NCI-H2029 treated with DMSO at 0.1 percent for 48 hours (cell line): ENCODE measurements at places on chromosomes 16 and 17.

GRCh38 chr16:53094013-53094630 lies 39.3 kb downstream of the CHD9 start:
- DNase-seq: peak; percentile 26

DNA sequence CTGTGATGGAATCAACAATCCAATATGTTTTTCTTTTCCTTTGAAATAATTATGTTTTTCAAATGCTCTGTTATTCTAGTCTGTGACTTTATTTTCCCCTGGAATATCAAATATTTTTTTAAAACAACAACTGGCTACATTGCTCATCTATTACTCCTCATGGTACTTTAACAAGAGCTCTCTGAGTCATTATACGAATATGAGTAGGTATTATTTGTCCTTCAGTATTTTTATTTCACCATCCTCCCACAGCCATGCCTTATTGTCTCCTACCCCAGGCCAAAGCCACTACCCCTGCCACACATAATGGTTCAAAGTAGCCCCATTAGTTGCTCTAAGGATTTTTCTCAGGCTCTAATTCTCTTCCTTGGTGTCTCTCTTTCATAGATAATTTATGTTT lies 1572.3 kb downstream of the CDH8 start:
- DNase-seq: no peak

- no peak for DNase-seq
These were observed 5.2 kb downstream of the ITGA3 start for GRCh38 chr17:50060951-50061712.

DNA sequence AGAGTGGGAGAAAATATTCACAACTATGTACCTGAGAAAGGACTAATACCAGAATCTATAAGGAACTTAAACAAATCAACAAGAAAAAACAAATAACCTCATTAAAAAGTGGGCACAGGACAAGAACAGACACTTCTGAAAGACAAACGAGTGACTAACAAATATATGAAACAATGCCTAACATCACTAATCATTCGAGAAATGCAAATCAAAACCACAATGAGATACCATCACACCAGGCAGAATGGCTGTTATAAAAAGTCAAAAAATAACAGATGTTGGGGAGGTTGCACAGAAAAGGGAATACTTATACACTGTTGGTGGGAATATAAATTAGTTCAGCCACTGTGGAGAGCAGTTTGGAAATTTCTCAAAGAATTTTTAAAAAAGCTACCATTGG lies 83.5 kb upstream of the WSCD1 start:
- no peak for DNase-seq

GRCh38 chr17:61574542-61575351 lies 16.3 kb downstream of the NACA2 start:
- DNase-seq: no peak

DNA sequence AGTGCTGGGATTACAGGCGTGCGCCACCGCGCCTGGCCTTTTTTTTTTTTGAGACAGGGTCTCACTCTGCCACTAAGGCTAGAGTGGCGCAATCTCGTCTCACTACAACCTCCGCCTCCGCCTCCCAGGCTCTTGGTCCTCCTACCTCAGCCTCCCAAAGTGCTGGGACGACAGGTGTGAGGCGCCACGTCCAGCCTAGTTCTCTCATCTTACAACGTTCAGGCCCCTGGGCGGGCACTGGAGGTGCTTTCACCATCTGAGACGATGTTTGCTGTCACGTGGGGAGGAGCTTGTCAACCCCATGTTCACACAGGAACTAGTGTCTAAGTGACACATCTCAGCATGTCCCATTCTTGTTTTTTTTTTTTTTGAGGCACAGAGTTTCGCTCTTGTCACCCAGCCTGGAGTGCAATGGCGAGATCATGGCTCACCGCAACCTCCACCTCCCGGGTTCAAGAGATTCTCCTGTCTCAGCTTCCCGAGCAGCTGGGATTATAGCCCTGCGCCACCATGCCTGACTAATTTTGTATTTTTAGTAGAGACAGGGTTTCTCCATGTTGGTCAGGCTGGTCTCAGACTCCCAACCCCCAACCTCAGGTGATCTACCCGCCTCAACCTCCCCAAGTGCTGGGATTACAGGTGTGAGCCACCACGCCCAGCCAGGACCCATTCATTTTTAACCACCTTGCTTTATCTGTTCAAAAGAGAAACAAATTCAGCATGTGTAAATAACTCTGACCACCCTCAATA lies 5.2 kb upstream of the FANCA start:
- no peak for DNase-seq

DNA sequence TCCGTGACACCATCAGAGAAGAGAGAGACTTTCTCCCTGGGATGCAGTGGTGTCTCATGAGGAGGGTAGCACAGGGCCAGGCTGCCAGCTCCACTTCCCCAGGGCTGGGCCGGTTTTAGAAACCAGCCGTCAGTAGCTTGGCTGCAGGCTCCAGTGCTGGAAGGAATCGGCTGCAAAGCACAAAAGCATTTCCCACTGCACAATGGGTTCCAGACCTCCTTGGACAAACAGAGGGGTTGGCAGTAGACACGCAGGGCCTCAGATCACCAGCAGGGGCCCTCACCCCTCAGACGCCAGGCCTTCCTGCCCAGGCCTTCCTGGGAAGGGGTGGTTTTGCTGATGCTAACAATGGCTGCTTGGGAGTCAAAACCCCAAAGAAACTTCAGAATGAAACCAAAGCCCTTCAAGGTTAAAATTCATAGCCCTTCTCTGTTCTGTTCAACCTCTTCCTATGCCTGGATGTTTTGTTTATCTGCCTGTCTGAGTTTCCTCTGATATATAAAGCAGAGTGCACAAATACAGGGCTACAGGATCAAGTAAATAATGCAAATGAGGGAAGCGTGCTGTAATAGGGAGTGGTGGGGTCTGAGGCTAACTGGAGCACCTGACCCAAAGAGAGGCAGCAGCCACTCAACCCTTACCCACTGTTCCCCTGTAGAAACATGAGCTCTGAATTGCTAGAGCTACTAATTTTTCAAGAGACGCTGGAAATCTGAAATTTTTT lies 26.2 kb downstream of the TEKT5 start:
- DNase-seq: no peak

GRCh38 chr17:65398040-65398787 lies 163.2 kb downstream of the AXIN2 start:
- DNase-seq: no peak

DNA sequence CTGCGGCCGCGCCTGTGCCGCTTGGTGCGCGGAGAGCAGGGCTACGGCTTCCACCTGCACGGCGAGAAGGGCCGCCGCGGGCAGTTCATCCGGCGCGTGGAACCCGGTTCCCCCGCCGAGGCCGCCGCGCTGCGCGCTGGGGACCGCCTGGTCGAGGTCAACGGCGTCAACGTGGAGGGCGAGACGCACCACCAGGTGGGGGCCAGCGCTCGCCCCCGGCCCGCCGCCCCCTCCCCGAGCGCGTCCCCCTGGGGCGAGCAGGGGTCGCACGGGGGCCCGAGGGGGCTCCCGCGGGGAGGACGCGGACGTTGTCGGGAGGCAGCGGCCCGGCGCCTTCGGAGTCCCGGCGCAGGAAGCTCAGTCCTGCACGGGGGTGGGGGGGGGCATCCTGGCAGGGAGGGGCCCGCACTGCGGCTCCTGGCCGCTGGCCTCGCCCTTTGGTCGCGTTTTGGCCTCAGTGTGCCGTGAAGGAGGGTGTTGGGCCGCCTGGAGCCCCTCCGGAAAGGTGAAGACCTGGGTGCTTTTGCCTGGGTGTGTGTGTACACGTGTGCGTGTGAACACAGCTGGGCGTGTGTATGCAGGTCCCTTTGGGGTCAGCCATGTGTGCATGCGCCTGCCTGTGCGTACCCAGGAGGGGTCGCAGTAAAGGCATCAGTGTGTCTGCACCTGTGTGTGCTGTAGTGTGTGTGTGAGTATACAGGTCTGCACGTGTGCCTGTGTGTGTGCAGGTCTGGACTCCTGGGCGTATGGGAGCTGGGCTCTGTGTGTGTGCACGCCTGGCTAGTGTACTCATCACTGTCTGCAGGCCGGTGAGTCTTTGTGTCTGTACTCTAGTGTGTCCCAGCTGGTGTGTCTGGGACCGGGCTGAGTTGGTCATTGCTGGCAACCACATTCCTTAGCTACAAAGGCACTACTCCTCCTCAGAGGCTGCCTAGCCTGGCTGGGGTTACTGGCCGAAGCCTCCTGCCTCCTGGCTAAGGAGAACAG lies 615 bp downstream of the NHERF2 start:
- DNase-seq: no peak

DNA sequence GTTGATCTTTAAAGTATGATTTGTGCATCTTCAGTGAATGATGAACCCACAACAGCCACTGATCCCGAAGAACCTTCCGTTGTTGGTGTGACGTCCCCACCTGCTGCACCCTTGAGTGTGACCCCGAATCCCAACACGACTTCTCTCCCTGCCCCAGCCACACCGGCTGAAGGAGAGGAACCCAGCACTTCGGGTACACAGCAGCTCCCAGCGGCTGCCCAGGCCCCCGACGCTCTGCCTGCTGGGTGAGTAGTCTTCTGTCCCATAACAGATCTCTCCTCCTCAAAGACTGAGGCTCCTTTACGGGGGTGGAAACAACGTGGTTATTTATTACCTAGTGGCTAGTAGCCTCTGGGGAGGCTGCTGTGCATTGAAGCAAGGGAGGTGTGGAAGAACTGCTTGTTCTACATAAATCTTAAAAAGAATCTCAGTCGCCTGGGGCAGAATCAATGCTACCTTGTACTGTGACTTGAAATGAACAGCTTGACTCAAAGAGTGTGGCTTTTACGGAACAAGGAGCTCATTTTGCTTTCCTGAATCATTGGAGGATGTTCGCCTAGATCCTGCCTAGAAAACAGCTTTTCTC lies 63.0 kb upstream of the CLEC18A start:
- DNase-seq: no peak

- DNase-seq: no peak
These were observed 29.4 kb downstream of the ATP6V0A1 start for GRCh38 chr17:42488032-42488431.

DNA sequence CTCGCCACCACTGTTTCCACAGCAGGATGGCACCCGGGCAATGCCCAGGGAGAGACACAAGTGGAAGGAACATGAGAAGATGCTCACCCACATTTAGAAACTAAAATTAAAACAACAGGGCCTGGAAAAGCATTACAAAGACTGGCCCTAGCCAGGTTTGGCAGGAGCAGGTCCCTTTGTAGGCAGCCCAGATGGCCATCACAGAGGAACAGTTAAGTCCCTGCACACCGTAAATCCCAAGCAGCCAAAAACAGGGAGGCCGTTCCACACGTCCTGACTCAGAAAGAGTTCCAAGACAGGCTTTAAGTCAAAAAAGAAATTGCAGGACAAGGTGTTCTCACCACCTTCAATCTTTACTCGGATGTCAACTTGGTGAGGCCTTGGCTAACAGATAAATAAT lies 127.1 kb downstream of the DYNLRB2 start:
- no peak for DNase-seq

- no peak for DNase-seq
These were observed 132.0 kb downstream of the PRKCB start for GRCh38 chr16:23967775-23968174.

GRCh38 chr17:67686241-67686640 lies 31.5 kb upstream of the NOL11 start:
- DNase-seq: no peak

GRCh38 chr17:79048826-79049755 lies 25.1 kb downstream of the C1QTNF1 start:
- DNase-seq: no peak

- DNase-seq: no peak
These were observed 3.5 kb downstream of the LIMD2 start for GRCh38 chr17:63696381-63696961.

DNA sequence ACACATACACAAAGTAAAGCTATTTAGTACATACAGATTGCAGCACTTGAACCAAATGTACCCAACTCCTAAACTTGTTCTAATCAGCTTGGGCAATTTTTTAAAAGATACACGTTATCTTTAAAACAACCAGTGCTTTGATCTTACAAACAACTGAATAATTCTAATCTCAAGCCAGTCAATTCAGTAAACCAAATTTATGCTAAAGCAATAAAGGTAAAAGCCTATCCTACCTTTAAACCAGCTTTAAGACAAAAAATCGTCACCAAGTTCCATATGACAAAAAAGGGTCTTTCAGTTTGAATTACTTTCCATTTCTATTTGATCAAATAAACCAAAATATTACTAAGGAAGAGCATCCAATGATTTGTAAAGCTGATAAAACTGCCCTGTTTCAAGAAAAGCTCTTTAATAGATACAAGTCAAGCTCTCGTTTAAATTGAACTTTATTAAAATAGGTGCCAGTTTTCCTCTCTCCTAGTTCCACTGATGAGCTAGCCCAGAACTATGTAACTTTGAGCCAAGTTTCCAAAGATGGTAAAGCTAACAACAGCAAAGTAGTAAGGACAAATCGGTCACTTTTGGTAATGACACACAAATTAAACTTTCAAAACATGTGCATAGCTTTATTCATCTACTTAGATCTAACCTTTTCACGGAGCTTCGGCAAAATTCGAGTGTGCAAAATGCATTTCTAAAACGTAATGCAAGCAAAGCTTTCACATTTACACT lies 10.2 kb downstream of the CRYBA1 start:
- no peak for DNase-seq
